Activated CD8-positive, alpha-beta memory T cell treated with anti-CD3 and anti-CD28 coated beads for 4 hours (primary cell): ENCODE measurements at places on chromosomes 2 and 18.

DNA sequence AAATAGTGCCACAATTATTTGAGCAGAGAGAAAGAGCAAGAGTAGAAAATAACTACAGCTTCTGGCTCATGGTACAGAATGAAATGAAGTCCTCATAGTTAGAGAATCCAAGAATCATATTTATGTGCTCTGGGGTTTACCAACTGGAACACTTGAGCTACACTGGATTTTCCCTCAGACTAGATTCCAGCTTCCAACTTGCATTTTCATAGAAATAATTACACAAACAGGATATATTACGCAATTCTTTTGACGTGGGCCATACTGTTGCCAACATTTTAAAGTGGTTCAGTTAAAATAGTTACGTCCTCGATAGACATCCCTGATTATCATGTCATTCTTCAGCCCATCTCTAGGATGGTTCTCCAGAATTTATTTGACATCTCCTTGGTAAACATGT lies 129.2 kb downstream of the ETAA1 start:
- DNase-seq, result no peak

GRCh38 chr2:238939074-238939473 lies 91.2 kb downstream of the TWIST2 start:
- DNase-seq, result no peak

DNA sequence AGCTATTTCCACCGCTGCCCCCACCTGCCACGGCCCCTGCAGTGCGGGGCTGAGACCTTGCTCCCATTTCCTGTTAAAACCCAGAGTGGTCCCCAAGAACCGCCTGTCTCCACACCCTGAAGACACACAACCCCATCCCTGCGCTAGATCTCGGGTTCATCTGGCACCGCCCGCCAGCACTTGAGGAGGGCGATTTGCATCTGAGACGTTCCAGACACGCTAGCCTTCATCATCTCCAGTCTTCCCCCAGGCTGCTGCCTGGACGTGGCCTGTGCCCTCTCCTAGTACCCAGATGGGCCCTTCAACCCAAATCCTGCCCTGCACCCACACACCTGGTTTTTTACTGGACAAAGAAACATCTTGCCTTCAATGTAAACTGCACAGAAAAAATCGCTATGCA lies 49.8 kb downstream of the SLC66A2 start:
- DNase-seq, result no peak

- no peak for DNase-seq
These were observed 19.5 kb downstream of the BCL2 start for GRCh38 chr18:63299837-63300745.

DNA sequence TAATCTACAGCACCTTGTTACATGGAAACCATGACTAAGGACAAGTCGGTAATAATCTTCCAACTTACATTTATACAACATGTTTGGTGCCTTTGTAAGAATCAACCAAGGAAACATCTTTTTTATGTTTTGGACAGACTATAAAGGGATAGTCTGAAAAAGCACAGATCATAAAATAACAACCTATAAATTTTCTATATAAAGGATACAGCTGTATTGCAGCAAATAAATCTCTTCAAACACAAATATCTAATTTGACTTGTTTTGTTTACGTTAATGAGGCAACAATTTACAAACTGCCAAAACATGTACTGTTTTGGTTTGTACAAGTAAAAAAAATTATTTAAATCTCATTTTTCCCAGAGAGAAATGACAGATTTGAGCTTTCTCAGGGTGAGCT lies 92.5 kb downstream of the SRBD1 start:
- DNase-seq, result no peak

- no peak for DNase-seq
These were observed 66.4 kb downstream of the UBE2E3 start for GRCh38 chr2:181046833-181047232.

GRCh38 chr18:47108998-47109405 lies 41.3 kb downstream of the HDHD2 start:
- DNase-seq, result no peak

- DNase-seq, result peak; percentile 50
These were observed 86.9 kb downstream of the LIMS1 start for GRCh38 chr2:108621087-108621559.

DNA sequence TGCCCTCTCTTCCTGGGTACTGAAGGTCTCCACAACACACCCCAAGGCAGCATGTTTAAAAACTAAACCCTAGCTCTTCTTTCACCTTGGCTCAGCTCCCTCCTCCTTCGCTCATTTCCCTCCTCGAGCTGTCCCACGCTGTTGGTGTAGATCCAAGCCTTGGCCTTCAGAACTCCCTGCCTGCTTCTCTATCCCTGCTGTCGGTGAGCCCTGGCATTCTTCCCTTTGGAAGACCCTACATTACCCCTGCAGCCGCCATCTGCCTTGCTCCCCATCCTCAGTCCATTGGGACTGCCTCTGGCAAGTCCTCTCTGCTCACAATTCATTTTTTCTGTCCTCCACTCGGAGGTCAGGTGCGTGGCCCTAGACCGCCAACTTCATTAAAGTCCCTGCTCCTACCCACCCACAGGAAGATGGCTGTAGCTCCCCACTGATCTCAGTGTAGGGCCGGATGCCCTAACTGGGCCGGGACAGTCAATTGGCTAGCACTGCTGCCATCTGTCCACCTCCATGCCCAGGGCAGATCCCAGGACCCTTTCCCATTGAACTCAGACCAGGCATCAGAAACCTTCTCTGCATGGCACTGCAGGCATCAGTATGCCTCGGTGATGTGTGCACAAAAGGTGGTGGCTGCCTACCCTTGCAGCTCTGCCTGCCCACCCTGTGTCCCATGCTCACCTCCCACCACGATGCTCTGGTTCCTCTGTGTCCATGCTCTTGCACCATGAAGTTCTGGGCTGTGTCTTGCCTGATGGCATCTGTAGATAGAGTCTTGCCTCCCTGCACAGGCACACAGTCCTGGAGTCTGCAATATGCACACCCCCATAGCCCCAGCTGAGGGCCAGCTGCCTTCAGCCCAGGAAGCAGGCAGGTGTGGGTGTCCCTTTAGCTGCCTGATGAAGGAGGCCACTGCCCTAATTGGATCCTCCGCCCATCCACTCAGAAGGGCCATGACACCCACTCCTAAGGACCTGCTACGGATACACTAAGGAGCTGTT lies 5.7 kb downstream of the AMER3 start:
- no peak for DNase-seq

DNA sequence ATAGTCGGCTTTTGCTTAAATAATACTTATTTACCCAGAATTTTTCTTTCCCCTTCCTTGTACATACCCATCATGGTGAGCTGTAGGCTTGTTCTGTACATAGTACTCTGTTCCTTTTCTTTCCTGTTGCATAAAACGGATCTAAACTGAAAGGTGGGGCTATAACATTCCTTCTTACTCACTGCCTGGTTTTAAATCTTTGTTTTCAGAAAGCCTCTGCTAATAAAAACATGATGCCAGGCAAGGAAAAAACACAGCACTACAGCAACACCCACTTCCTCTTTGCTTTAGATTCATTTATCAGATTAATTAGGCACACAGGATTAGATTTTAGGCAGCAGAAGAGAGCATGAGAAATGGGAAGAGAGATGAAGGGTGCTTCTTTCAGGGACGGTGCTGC lies 19.6 kb upstream of the STON1 start:
- DNase-seq, result no peak

- no peak for DNase-seq
These were observed 75.2 kb upstream of the RMDN2 start for GRCh38 chr2:37849911-37850310.

- no peak for DNase-seq
These were observed 458.5 kb upstream of the ACVR2A start for GRCh38 chr2:147386284-147386683.

DNA sequence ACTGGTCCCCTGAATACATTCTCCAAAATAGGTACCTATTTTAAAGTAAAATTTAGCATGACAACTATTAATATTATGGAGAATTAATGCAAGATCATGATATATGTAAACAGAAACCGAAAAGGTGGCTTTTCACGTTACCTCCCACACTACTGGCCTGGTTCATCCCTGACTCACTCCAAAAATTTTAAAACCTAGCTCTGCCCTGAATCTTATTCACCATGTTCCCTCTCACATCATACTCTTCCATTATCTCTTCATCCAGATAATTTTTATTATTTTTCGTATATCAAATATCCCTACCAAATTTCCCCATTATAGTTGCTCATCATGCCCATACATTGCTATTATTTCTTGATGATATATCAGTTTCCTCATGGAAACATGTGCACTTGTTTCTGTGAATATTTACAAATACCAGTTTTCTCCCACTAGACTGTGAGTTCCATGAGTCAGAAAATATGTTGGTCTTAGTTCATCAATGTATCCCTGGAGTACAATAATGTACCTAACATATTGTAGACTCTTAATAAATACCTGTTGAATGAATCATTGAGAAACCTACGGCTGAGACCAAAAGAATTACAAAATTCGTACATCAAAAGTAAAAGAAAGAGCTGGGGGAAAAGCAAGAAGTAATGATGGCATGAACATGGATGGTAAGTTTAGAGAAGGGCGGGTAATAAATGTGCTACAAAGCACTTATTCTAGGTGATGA lies 360.1 kb upstream of the CHAC2 start:
- no peak for DNase-seq

DNA sequence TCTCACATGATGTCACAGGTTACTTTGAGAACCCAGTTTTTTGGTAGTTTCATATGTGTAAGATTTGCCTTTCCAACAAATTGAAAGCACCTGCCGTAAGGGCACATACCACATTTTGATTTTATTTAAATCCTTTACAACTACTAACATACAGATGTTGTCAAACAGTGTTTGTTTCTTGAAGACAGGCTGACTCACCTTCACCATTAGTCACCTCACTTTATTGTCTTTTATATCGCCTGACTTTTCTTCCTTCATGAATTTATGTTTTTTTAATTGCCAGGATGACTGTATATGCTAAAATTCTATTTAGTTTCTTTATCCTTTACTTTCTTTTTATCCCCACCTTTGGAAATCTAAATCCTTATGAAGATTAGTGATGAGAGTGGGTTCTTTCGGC lies 886.7 kb downstream of the SUCLG1 start:
- DNase-seq, result no peak

- DNase-seq, result no peak
These were observed 99.5 kb upstream of the RNF152 start for GRCh38 chr18:61992285-61992684.

- DNase-seq, result no peak
These were observed 172.1 kb downstream of the RNF144A start for GRCh38 chr2:7089284-7089683.

- no peak for DNase-seq
These were observed 146.0 kb downstream of the VAPA start for GRCh38 chr18:10059610-10060468.

- no peak for DNase-seq
These were observed 105.0 kb downstream of the PXDN start for GRCh38 chr2:1639086-1639858.
